ENCODE measurements at places on chromosomes 4 and X.

DNA sequence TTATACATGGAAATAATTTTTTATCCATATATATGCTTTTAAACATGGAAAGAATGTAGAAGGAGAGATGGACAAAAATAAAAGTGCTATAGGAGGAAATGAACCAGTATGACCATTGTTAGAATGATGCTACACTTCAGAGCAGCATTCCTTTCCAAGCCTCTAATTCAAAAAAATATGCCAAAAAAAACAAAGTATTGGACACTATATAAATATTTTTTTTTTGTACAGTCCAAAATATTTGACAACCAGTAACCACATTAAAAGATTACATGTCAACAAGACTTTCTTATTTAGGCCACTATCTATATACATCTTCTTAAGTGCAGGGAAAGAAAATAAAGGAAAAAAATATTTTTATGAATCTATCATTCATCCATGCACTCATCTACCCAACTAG, 198.6 kb downstream of the LRBA start:
- DNase-seq, result no peak
- H3K4me1 ChIP-seq, result no peaks in the 10 kb centered on the region
- no peaks in the 10 kb centered on the region for H3K36me3 ChIP-seq
- no peak overlapping the region for H3K4me3 ChIP-seq
- H3K27ac ChIP-seq, result no peak overlapping the region

DNA sequence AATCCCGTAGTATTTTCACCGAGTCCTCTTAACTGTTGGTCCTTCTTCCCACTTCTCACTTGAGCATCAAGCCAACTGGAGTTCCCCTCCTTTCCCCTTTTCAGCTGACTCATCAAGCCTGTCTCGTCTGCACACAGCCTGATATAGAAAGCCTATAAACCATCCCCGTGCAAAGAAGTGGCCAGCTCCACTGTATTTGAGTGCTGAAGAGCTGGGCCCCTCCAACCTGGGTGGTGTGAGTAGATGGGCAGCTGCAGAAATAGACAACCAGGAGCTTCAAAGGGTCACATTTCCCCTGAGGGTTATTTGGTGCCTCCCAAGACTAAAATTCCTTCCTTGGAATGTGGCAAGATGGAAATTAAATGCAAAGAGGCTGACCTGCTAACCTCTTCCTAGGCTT, 199.7 kb downstream of the HS6ST2 start:
- no peak overlapping the region for H3K27ac ChIP-seq
- no peaks in the 10 kb centered on the region for H3K27me3 ChIP-seq
- no peak overlapping the region for H3K4me3 ChIP-seq
- no peaks in the 10 kb centered on the region for H3K4me1 ChIP-seq
- DNase-seq, result no peak

- H3K27me3 ChIP-seq, result no peaks in the 10 kb centered on the region
- H3K4me1 ChIP-seq, result no peaks in the 10 kb centered on the region
- DNase-seq, result no peak
- no peaks in the 10 kb centered on the region for H3K36me3 ChIP-seq
Observed at GRCh38 chr4:157992038-157992705, 180.7 kb downstream of the GASK1B start.

- H3K27ac ChIP-seq, result peak overlapping the region; percentile 76
- no peaks in the 10 kb centered on the region for H3K36me3 ChIP-seq
- H3K27me3 ChIP-seq, result no peaks in the 10 kb centered on the region
- no peak overlapping the region for H3K4me3 ChIP-seq
- DNase-seq, result peak; percentile 37
- H3K4me1 ChIP-seq, result peaks cover 13% of the 10 kb centered on the region
Observed at GRCh38 chr4:57043347-57044251, 64.9 kb downstream of the POLR2B start.

GRCh38 chr4:61841714-61842113, 641.6 kb downstream of the ADGRL3 start:
- no peaks in the 10 kb centered on the region for H3K4me1 ChIP-seq
- DNase-seq, result no peak
- no peaks in the 10 kb centered on the region for H3K36me3 ChIP-seq
- no peak overlapping the region for H3K4me3 ChIP-seq
- no peak overlapping the region for H3K27ac ChIP-seq

GRCh38 chr4:170047771-170048354, 21.7 kb upstream of the MFAP3L start:
- no peak overlapping the region for H3K27ac ChIP-seq
- no peaks in the 10 kb centered on the region for H3K27me3 ChIP-seq
- H3K4me3 ChIP-seq, result no peak overlapping the region
- peak; percentile 67 for DNase-seq

GRCh38 chr4:13641084-13641483, 13.6 kb upstream of the BOD1L1 start:
- no peak overlapping the region for H3K4me3 ChIP-seq
- no peaks in the 10 kb centered on the region for H3K27me3 ChIP-seq
- H3K36me3 ChIP-seq, result no peaks in the 10 kb centered on the region
- H3K4me1 ChIP-seq, result peaks cover 3% of the 10 kb centered on the region
- DNase-seq, result peak; percentile 29

GRCh38 chr4:178463747-178464146, 1021.5 kb upstream of the AGA start:
- no peaks in the 10 kb centered on the region for H3K36me3 ChIP-seq
- no peak overlapping the region for H3K27ac ChIP-seq
- no peaks in the 10 kb centered on the region for H3K4me1 ChIP-seq
- H3K27me3 ChIP-seq, result no peaks in the 10 kb centered on the region

DNA sequence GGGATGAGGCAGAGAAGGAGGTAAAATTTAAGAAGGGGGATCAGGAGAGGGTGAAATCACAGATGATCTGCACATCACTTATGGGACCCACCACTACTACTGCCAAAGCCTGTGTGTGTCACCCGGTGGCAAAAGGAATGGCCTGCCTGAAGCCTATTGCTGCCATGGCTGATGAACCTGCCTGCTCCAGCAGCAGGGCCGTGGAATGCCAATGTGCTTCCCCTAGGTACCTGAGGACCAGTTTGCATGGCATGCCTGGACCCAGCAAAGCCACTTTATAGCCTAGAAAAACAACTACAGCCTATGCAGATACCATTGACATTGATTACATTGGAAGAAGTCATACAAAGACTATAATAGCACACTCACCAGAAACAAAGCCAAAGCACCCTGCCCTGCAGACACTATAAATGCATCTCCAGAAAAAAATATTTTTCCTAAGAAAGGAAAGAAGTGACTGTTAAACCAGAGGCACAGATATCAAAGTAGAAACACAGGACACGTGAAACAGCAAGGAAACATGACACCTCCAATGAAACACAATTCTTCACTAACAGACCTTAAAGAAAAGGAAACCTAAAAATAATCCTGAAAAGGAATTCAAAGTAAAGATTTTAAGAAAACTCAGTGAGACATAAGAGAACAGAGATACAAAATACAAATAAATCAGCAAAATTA, 680.7 kb upstream of the GRID2 start:
- H3K36me3 ChIP-seq, result no peaks in the 10 kb centered on the region
- H3K27me3 ChIP-seq, result no peaks in the 10 kb centered on the region
- no peaks in the 10 kb centered on the region for H3K4me1 ChIP-seq
- H3K27ac ChIP-seq, result no peak overlapping the region
- no peak for DNase-seq

GRCh38 chr4:110977554-110977953, 354.7 kb upstream of the PITX2 start:
- H3K4me3 ChIP-seq, result no peak overlapping the region
- no peaks in the 10 kb centered on the region for H3K27me3 ChIP-seq
- no peaks in the 10 kb centered on the region for H3K4me1 ChIP-seq
- H3K27ac ChIP-seq, result no peak overlapping the region
- DNase-seq, result no peak

- H3K4me3 ChIP-seq, result no peak overlapping the region
- no peaks in the 10 kb centered on the region for H3K36me3 ChIP-seq
- H3K27ac ChIP-seq, result no peak overlapping the region
- DNase-seq, result no peak
- H3K27me3 ChIP-seq, result no peaks in the 10 kb centered on the region
Observed at GRCh38 chr4:139247241-139247640, 32.8 kb downstream of the MGARP start.

DNA sequence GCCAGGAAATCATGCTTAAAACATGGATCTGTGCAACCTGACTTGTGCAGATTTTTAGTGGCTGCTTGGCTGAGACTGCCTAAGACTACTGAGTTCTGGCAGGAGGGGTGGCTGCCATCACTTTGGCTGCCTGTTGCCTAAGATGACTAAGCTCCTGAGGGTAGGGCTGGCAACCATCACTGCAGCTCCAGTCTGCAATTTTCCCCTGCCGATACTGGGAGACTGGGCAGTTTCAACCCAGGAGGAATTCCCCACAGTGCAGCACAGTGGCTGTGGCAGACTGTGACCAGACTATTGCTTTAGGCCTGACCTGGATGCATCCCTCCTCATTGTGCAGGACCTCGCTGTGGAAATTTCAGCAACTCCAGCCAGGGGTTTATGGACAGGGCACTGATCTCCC, 544.9 kb downstream of the ANKRD50 start:
- H3K27ac ChIP-seq, result no peak overlapping the region
- no peaks in the 10 kb centered on the region for H3K4me1 ChIP-seq
- H3K4me3 ChIP-seq, result no peak overlapping the region
- H3K27me3 ChIP-seq, result no peaks in the 10 kb centered on the region
- no peaks in the 10 kb centered on the region for H3K36me3 ChIP-seq

DNA sequence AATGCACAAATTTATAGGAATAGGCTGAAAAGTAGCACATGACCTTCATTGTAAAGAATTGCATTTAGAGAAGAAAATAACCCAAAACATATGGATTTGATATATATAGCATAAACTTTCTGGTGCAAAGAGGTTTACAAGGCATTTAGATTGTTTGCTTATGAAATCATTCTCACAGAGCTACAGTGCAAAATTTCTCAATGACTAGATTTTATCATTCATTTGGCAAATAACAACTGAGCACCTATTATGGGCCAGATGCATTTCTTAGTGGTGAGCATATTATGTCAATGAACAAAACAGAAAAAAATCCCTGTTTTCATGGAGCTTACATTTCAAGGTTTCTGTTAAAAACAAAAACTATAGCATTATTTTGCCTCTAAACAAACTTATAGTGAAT, 34.1 kb upstream of the TNIP3 start:
- H3K4me1 ChIP-seq, result no peaks in the 10 kb centered on the region
- no peak overlapping the region for H3K4me3 ChIP-seq
- no peaks in the 10 kb centered on the region for H3K27me3 ChIP-seq
- no peak for DNase-seq
- no peaks in the 10 kb centered on the region for H3K36me3 ChIP-seq

Data from uterus (tissue), 4 donors.